Caudate nucleus (tissue), 63 donors: ENCODE measurements at places on chromosomes 6 and 20.

DNA sequence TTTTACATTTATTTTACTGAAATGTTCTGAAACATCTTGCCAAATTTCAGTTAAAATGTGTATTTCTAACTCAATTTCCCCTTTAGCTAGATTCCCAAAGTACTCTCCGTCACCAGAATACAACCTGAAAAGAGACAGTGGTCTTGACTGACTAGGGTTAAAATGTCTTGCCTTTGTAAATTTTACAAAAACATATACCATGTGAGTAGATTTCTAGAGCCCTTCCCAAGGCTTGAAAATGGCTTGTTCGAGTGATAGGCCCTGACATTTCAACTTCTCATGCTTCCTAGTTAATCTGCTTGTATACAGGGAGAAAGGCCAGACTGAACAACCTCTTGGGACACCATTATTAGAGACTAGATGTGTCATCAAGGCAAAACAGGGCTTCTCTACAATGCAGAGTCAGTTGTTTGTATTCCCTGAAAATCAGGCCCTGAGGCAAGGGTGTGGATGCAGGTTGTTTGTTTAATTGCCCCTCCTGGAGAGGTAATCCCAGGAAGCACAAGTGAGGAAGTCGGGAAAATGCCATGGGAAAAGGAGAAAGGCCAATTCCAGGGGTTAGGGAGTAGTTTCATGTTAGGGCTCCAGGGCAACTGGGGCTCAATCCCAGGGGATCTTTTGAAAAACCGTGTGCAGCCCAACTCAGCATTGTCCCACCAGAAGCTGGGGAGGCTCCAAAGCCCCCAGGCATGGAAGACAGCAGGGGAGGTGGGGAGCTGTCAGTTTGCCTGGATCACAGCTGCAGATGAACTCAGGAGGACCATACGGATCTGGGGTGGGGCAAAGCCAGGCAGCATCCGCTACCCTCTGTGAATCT, 11.6 kb upstream of the TFB1M start:
- no peak for DNase-seq

GRCh38 chr20:20820104-20820503, 107.7 kb upstream of the RALGAPA2 start:
- no peak for DNase-seq

GRCh38 chr6:30844118-30844535, 40.2 kb upstream of the DDR1 start:
- DNase-seq, result no peak

DNA sequence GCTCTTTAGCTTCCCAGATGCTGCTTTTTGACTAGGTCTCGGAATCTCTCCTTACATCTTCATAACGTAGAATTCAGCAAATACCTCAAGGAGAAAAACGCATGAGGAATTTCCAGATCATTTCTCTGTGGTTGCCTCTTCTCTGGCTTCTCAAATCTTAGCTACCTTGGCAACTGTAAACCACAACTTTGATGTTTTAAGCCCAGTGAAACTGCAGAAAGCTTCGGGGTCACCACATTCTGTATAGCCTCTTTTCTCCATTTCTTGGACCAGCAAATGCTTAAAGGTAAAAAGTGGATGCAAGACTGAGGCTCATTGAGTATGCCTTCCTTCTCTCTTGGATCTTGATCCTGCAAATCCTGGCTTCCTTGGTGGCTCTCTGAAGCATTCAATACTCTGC, 125.5 kb upstream of the FBXL4 start:
- no peak for DNase-seq

DNA sequence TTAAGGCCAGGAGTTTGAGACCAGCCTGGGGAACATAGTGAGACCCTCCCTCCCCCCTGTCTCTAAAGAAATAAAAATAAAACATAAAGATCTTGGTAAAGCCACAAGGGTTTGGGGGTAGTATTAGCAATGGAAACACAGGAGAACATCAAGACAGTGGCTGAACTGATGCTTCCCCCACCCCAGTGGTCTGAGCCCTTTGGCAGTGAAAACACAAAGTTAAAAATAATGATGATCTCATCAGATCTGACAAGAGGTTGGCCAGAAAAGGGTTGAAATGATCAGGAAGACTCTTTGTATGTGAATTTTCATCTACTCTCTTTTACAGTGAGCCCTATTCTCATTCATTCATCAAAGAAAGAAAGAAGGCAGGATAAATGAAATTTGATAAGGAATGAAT, 93.7 kb downstream of the KCNB1 start:
- no peak for DNase-seq

GRCh38 chr6:31529329-31530150, 778 bp downstream of the MCCD1 start:
- no peak for DNase-seq

DNA sequence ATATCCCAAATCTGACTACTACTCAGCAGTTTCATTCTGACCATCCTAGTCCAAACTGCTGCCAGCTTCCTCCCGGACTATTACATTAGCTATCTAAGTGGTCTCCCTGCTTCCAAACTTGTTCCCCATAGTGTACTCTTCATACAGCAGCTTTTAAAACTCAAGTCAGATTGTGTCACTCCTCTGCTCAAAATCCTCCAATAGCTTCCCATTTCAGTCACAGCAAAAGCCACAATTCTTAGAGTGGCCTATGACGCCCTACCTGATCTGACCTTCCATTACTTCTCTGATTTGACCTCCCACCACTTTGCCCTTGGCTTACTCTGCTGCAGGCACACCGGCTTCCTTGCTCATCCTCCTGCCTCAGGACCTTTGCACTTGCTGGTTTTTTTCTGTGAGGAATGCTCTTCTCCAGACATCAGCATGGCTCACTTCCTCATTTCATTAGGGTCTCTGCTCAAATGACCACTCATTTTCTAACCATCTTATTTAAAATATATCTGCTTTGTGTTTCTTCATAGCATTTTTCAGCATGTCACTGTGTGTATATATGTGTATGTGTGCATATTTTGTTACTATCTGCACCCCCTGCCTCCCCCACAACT, 111.1 kb upstream of the DTNBP1 start:
- no peak for DNase-seq

GRCh38 chr6:13268913-13269518, 59.3 kb downstream of the TBC1D7 start:
- DNase-seq, result no peak

DNA sequence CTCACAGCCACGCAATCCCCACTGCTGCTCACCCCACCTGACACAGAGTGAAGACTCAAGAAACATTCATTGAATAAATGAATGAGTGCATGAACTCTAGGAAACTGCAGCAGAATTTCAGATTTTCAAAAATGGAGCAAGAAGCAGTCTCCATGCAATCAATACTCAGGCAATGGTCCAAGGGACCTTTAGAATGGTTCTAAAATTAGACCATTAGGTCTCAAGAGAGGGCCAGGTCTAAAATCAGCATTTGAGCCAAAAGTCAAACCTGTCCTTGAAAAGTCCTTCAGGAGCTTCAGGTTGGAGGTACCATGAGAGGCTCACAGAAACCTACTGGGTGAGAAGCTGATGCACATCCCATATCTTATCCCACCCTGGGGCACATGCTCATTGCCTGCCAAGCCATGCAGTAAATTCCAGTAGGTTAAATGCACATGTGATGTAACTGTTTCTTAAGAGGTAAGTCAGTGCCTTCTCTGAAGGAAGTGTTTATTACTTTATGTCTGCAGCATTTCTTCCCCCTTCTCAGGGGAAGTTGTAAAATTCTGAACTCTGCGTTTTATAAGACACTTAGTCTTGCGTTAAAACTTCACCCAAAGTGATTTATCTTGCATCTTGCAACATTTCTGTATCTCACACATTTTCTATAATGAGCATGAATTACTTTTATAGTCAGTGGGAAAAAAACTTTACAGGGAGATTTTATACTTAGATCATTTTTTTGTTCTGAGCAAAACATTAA, 126.6 kb downstream of the ADAT2 start:
- no peak for DNase-seq

- DNase-seq, result no peak
Observed at GRCh38 chr6:147716434-147716833, 207.9 kb downstream of the SAMD5 start.

DNA sequence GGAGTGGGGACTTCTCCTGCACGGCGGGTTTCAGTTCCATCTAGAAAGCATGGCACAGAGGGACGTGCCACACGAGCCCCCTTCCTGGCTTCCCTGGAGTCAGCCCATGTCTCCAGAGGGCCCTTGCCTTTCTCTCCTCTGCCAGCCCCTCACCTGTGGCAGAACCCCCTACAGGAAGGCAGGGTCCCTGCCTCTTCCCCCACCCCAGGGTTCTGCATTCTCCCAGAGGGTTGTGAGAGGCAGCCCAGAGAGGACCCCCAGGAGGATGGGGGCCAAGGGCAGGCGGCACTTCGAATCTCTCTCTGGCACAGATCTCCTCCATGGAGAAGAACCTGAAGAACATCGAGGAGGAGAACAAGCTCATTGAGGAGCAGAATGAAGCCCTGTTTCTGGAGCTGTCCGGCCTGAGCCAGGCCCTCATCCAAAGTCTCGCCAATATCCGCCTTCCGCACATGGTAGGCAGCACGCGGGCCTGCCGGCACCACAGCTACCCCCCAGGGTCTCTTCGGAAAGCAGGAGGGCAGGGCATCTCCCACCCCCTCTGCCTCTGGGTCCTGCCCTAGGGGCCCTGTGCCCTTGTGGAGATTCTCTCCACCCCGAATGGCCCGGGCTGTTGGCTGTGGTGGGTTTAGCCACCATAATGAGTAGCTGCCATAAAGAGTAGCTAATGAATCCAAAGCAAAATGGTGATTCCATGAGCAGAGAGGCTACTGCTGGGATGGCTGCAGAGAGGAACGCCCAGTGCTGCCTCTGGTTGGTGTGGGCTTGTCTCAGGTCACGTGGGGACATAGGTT, 15.9 kb upstream of the PCMTD2 start:
- DNase-seq, result no peak

GRCh38 chr20:4470375-4470774, 251.3 kb upstream of the PRND start:
- DNase-seq, result no peak
